ENCODE measurements at places on chromosomes 6 and 20.

DNA sequence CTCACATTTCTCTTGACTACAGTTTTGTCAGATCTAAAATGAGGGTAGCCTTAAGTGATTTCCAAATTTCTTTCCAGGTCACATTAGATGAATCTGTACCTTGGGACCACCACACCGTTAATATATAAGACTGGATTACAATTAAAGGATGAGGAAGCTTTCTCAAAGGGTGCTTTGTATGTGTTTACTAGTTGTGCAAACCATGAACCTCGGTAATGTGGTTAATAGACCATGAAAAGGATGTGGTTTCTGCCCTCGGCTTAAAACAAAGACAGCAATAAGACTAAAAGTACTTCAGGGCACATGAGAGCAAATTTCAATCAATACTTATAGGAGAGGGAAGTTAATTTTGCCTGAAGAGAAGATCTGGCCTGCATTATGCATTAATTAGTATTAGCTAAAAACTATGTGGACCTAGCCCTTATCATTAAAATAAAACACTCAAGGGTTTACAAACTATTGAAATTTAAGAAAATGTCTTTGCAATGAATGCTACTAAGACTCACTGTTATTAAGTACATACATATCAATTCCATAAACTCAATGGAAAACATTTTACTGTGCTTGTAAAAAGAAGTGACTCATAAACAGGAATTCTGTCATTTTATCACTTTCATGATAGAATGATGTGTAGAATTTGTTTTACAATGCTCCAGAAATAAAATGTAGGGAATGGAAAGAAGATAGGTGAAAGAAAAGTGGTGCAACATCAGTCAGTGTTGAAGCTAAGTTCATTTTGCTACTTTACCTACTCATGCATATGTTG lies 936 bp upstream of the TMX4 start:
- no peaks in the 10 kb centered on the region for H3K4me1 ChIP-seq
- DNase-seq = no peak
- H3K27me3 ChIP-seq = no peaks in the 10 kb centered on the region
- no peak overlapping the region for H3K4me3 ChIP-seq
- H3K27ac ChIP-seq = no peak overlapping the region

GRCh38 chr6:150293019-150293418 lies 75.8 kb upstream of the IYD start:
- H3K27ac ChIP-seq = no peak overlapping the region
- no peak for DNase-seq
- no peaks in the 10 kb centered on the region for H3K27me3 ChIP-seq

DNA sequence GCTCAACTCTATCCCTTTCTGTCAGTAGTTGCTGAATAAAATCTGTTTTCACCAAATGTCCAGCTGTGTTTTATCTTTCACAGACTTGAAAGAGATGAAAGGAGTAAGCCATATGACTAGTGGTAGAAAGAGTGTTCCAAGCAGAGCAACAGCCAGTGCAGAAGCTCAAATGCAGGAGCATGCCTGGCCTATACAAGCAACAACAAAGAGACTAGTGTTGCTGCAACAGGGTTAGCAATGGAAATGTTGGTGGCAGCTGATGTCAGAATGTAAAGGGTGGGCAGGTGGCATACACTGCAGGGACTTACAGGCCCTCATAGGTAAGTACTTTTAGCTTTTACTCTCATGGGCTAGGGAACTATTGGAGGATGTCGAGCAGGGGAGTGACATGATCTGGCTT lies 5.2 kb upstream of the HINT3 start:
- no peaks in the 10 kb centered on the region for H3K4me1 ChIP-seq
- no peaks in the 10 kb centered on the region for H3K27me3 ChIP-seq
- H3K4me3 ChIP-seq = no peak overlapping the region
- H3K36me3 ChIP-seq = no peaks in the 10 kb centered on the region

- no peaks in the 10 kb centered on the region for H3K27me3 ChIP-seq
- no peaks in the 10 kb centered on the region for H3K36me3 ChIP-seq
- H3K4me3 ChIP-seq = no peak overlapping the region
- DNase-seq = no peak
- H3K27ac ChIP-seq = peak overlapping the region; percentile 94
- H3K4me1 ChIP-seq = peaks cover 3% of the 10 kb centered on the region
Measured at GRCh38 chr6:53250176-53251032, 98.3 kb downstream of the ELOVL5 start.
